ENCODE measurements at places on chromosomes 3 and 15.

GRCh38 chr3:77772459-77772858 is 732.6 kb downstream of the ROBO2 start:
- DNase-seq = no peak

GRCh38 chr15:63719281-63719680 is 114.5 kb downstream of the HERC1 start:
- no peak for DNase-seq

DNA sequence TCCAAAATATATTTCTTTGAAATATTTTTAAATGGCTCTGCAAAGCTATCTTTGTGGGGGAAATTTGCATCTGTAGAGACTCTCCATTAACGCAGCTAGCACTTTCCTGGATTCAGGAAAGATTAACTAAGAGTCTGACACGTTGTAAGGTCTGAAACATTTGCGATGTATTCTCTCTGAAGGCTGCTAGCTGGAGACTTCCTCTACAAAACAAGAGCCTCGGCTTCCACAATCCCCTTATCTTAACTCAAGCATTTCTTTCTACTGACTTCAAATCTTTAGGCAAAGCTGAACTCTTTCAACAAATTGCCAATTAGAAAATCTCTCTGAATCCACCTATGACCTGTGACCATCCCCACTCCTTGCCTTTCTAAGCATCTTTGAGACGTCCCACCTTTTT is 250.5 kb downstream of the KLF13 start:
- no peak for DNase-seq

DNA sequence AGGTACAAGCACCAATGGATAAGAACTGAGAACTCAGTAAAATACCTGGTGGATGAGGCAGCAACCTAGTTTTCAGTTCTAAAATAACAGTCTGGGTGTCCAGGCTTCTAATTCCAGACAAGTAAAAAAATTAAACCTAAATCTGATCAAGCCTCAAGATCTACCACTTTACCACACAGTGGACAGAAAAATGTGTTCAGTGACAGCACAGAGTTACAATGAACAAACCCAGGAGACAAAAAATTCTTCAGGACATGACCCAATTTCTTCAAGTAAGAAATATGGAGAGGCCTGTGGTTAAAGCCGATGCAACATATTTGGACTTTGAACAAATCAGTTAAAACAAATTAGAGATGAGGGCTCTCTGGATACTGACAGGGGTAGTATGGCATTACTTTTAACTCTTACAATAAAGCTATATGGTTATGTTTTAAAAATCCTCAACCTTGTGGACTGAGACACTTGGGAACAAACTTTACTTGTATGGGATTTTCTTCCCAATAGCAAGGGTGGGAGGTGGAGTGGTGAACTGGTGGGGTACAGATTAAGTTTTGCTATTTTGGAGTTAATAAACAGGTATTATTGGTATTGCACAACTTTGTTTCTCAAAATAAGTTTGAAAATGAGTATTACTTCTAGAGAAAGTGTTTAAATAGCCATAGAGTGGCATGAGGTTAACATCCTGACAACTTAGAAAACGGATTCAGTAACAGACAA is 14.2 kb downstream of the CCNL1 start:
- no peak for DNase-seq

DNA sequence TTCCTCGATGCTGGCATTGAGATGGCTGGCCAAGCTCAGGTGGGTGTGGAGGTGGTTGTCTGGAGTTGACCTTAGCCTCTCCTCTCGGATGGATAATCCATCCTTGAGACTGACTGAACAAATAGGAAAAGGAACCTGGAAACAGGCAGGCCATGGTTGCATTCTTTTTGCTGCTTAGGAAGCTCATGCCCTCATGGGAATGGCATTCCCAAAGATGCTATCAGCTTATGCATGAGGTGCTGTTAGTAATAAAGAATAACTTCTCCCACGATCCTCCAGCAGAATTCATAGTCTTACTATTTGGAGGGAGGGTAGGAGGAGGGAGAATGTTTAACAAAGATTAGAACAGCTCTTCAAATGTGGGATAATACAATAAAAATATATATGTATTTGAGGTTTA is 303.0 kb upstream of the TPM1 start:
- DNase-seq = no peak

DNA sequence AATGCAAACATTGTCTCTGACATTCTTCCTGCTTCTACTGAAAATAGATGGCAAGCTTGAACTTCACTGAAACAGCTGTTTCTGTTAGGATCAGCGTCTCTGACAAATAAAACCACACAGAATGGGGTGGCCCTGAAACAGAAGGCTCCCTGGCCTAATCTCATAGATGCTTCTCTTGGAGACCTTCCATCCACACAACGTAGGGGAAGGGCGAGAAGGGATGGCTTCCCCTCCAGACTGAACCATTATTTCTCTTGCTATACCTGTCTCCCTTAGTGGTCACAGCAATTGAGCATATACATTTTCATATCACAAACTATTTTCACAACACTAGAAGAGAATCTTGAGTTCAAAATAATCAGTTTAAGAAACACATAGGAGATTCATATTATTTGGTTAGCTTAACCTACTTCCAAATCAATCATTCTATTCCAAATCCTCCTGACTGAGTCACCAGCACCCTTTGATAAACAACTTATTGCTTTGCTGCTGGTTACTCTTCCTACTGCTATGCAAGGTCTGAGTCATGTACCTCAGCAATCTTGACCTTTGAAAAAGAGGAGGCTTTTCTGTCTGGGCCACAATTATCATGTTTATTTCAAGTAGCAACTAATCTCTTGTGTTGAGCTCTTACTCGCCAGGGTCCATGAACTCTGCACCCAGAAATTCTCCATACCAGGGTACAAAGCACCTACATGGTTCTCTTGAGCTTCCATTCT is 45.5 kb downstream of the CBLB start:
- no peak for DNase-seq

DNA sequence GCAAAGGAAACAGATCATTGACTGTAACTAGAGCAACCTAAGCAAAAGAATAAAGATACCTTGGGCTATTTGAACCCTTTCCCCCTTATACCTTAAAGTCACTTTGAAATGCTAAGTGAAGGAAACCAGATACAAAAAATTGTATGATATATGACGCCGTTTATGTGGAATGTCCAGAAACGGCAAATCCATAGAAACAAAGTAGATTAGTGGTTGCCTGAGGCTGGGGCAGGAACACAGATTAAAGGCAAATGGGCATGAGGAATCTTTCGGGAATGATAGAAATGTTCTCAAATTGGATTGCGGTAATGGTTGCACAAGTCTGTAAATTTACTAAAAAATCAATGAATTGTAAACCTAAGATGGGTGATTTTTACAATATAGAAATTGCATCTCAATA is 160.1 kb upstream of the CCDC54 start:
- DNase-seq = no peak
